ENCODE measurements at places on chromosomes 13 and 19. TPM values are rescaled to one million over a fixed set of nuclear protein-coding genes. Genes with fewer than 3 reads are reported as not detected.

Gene DIAPH3
- 9.5 TPM for total RNA-seq

Gene CCDC70
- total RNA-seq, result not detected

Gene IGFLR1
- total RNA-seq, result 36.8 TPM

Gene CYP2F1
- total RNA-seq, result not detected

Gene FBXO17
- 6.8 TPM for total RNA-seq
